ENCODE measurements at places on chromosomes 12 and 14. TPM values are rescaled to one million over a fixed set of nuclear protein-coding genes. Genes with fewer than 3 reads are reported as not detected.

GRCh38 chr12:48084066-48084465 is 21.8 kb downstream of the SENP1 start:
- H3K4me3 ChIP-seq = no peak overlapping the region
- peak; percentile 53 for DNase-seq
- H3K36me3 ChIP-seq = peaks cover 39% of the 10 kb centered on the region
- H3K27me3 ChIP-seq = no peaks in the 10 kb centered on the region

- H3K4me3 ChIP-seq = no peak overlapping the region
- H3K27ac ChIP-seq = no peak overlapping the region
- peaks cover 30% of the 10 kb centered on the region for H3K27me3 ChIP-seq
- H3K4me1 ChIP-seq = peaks cover 23% of the 10 kb centered on the region
- no peak for DNase-seq
These were observed 66.6 kb downstream of the CLMN start for GRCh38 chr14:95253039-95253630.

The OR6C2 gene
- not detected for polyA plus RNA-seq

DNA sequence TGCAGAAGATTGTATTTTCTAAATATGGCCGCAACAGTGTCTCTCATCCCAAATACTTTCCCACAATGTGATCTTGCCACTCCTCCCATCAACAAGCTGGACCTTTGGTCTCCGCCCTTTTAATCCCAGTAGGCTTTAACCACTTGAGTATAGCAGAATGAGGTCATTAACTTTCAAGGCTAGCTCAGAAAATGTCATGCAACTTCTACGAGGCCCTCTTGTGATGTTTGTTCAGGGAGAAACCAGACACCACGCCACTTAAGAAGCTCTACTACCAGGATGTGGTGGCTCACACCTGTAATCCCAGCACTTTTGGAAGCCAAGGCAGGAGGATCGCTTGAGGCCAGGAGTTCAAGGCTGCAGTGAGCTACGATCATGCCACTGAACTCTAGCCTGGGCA is 20.1 kb upstream of the OR6J1 start:
- no peak overlapping the region for H3K4me3 ChIP-seq
- H3K4me1 ChIP-seq = no peaks in the 10 kb centered on the region
- no peak for DNase-seq
- H3K36me3 ChIP-seq = no peaks in the 10 kb centered on the region
- H3K27me3 ChIP-seq = no peaks in the 10 kb centered on the region
- no peak overlapping the region for H3K27ac ChIP-seq

DNA sequence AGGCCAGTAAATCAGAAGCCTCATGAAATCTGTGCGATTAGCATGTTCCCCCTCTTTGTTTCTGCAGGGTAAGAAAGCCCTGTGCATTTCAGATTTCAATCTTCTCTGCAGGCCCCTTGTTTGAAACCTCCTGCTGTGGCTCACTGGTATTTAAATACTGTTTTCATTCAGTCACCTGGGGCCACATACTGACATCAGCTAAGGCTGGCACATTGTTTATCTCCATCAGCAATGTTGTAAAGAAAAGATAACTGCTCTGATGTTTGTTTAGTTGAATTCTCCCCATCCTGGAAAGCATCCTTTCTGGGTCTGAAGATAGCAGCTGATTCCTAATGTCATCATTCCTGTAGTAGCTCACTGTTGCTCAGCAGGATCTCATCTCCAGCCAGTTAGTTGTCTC is 554.9 kb downstream of the NRXN3 start:
- no peaks in the 10 kb centered on the region for H3K36me3 ChIP-seq
- no peaks in the 10 kb centered on the region for H3K4me1 ChIP-seq
- H3K4me3 ChIP-seq = no peak overlapping the region
- no peak overlapping the region for H3K27ac ChIP-seq

The ACTR6 gene
- 28.0 TPM for polyA plus RNA-seq

DNA sequence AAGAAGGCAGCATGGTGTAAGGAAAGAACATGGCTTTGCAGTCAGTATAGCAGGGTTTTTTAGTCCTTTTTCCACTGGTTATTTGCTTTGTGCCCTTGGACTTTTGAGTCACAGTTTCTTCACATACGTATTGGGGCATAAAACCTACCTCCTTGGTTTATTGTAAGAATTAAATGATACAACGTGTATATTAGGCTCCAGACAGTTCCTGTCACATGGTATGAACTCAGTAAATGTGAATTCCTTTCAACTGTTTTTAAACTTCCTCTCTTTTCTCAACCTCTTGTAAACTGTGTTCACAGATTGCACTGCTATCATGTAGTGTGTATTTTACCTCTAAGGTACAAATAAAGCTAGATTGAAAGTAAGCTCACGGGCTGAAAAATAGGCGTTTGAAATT is 29.5 kb downstream of the MSRB3 start:
- H3K4me3 ChIP-seq = no peak overlapping the region
- peaks cover 5% of the 10 kb centered on the region for H3K36me3 ChIP-seq
- peaks cover 16% of the 10 kb centered on the region for H3K4me1 ChIP-seq
- H3K27me3 ChIP-seq = no peaks in the 10 kb centered on the region
- H3K27ac ChIP-seq = peak overlapping the region; percentile 40
- DNase-seq = peak; percentile 9

DNA sequence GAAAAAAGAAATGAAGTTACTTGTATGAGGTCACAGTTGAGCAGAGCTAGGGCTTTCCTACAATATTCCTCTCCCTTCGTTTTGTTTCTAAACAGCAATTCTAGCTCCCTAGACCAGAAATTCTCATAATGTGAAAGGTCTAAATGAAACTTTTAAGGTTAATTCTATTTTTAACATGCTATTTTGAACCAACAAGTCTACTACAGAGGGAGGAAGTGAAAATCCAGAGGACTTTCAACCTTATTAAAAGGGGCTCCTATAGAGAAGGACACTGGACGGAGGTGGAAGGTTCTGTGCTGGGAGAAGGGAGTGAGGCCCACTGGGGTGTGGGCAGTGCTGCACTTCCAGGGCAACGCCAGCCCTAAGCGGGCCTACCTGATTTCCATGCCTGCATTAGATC is 13.4 kb downstream of the GSG1 start:
- H3K4me3 ChIP-seq = no peak overlapping the region
- no peaks in the 10 kb centered on the region for H3K36me3 ChIP-seq
- peaks cover 14% of the 10 kb centered on the region for H3K4me1 ChIP-seq
- no peak for DNase-seq

GRCh38 chr14:35248476-35248788 is 43.8 kb upstream of the PSMA6 start:
- peaks cover 4% of the 10 kb centered on the region for H3K4me1 ChIP-seq
- H3K4me3 ChIP-seq = no peak overlapping the region
- DNase-seq = no peak
- H3K36me3 ChIP-seq = no peaks in the 10 kb centered on the region

GRCh38 chr14:59711080-59711479 is 134.5 kb upstream of the CCDC175 start:
- H3K27me3 ChIP-seq = no peaks in the 10 kb centered on the region
- H3K4me3 ChIP-seq = no peak overlapping the region
- H3K36me3 ChIP-seq = no peaks in the 10 kb centered on the region
- H3K4me1 ChIP-seq = no peaks in the 10 kb centered on the region
- DNase-seq = no peak

DNA sequence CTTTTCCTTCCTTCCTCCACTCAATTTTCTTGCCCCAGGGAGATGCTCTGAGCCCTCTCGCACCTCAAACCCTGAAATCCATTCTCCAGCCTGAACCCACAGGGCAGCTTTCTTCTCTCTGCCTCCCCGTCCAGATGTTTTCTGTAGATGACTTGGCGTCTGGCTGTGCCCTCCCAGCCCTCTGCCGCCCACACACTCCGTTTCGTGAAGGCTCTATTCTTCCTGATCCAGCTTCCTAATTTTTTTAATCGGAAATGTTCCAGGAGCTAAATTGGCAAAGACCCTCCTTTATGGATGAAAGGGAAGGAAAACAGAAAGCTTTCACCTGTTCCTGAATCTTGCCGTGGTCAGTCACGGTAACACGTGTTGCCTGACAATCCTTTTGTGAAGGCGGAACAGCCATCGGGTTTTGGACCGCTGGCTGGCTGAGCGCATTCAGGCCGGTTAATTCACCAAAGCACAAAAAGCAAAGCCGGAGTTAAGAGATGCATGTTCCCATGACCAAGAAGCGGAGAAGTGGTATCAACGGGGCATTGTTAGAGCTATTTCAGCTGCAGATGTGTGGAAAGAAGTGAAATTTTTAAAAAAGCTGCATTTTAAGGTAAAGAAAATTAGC is 70.2 kb upstream of the FBRSL1 start:
- no peaks in the 10 kb centered on the region for H3K4me1 ChIP-seq
- H3K4me3 ChIP-seq = no peak overlapping the region
- H3K27ac ChIP-seq = no peak overlapping the region
- peaks cover 70% of the 10 kb centered on the region for H3K27me3 ChIP-seq
